ENCODE measurements at places on chromosomes 5 and 9.

GRCh38 chr9:14322211-14323082 lies 8.5 kb upstream of the NFIB start:
- peak; percentile 95 for DNase-seq

DNA sequence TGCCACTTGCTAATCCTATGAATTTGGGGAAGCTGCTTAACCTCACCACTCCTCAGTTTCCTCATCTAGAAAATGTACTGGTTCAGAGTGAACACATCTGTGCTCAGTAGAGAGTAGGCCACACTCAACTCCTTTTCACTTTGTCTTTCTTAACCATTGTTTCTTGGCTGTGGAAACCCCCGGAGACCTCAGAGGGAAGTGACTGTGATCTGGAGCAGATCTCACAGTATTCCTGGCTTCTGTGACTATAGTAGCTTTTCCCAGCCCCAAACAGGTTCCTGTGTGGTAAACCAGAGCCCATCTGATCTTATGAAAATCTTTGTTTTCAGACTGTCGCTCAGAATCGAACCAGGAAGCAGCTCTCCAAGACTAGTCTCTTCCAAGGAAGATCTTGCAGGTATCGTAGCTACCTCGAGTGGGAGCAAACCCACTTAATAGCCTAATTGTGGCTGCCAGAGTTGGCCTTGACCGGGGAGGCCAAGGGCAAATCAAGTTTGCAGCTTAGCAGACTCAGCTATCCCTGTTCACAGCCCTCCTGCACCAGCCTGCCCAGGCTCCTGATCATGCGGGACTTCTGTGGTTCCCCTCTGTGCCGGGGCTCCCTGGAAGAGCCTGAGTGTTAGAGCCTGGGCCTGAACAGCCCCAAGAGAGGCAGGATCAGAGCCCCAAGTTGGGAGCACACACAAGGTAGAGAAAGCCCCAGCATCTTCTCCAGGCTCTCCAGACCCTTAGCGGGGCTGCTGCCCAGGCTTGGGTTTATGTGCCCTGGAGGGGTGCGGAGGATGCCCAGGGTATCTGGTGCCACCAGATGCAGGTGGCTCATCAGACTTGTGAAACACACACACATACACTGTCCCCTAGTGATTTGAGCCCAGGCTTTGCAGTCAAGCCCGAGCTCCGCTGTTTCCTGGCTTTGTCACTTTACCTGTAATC lies 52.2 kb upstream of the ANGPTL2 start:
- peak; percentile 65 for DNase-seq

- no peak for DNase-seq
These were observed 77.1 kb upstream of the PRR16 start for GRCh38 chr5:120386981-120387380.

GRCh38 chr5:32098890-32099310 lies 75.2 kb downstream of the GOLPH3 start:
- DNase-seq = no peak

DNA sequence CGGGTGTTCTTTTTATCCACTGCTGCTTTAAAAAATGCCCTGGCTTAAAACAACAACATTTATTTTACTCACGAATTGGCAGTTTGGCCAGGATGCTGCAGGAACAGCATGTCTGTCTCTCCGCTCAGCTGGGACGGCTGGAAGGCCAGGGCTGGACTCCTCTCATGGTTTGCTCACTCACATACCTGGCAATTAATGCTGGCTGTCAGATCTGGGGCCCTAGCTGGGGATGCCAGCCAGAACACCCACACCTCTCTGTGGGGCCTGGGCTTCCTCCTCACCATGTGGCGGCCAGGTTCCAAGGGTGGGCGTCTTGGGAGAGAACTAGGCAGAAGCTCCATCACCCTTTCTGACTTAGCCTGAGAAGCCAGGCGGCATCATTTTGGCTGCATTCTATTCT lies 189.1 kb upstream of the IL12B start:
- no peak for DNase-seq
